ENCODE measurements at places on chromosomes 4 and X.

DNA sequence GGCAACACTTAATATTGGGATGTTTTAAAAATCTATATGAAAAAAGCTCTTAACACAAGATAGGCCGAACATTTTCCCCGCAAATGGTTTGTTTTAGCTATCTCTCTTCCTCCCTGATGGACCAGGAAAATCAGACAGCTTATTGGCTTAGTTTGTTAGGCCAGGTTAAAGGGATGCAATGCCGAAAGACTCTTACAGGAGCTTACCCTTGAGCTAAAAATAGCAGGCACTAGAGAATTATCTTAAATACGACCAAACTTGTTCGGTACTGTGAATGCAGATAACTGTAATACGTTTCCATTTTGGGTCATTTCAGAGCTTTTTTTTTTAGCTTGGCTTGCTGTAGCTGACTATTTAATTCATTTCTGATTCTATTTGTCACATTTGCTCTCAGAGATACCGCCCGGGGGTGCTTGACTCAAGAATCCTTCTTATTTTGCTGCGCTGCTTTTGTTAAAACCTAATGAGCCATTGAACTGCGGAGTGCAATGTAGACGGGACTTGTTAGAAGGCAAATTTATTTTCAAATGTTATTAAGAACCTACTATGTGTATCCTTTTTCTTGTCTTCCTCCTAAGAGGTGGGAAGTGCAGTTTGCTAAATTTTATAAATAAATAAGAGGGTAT is 23.3 kb downstream of the PPARGC1A start:
- no peak for ATAC-seq

DNA sequence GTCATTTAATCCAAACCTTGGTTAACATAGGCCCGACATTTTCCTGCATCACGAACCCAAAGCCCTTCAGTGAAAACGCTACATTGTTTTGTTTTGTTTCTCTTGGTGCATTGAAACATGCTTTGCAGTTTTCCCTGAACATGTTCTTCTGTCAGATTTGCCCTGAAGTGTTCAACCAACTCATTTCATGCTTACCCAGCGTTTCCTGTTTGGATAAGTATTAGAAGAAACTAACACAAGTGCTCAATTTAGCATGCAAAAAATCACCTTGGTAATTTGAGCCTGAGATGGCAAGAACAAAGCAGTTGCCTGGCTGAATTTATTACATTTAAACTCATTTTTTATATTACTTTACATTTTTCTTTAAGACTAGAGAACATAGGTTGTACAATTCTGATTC is 160.1 kb upstream of the VCX3A start:
- ATAC-seq, result no peak

- ATAC-seq, result no peak
These were observed 469.0 kb downstream of the TLL1 start for GRCh38 chr4:166341992-166342391.

DNA sequence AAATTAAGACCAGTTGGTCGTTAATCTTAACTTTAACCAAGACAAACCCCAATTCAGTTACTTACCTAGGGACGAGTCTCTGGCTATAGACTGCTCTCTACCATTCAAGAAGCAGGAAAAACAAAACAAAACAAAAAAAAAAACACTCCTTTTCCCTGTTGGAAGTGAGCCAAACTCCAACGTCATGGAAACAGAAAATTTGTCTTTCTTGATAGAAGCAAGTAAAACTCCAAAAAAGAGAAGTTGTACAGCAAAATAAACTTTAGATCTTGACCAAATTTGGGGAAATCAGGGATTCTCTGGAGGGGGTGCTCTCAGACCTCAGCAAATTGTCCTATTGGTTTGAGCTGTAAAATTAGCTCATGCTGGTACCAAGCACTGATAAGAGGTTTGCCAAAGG is 3.7 kb downstream of the CNGA1 start:
- ATAC-seq, result no peak

DNA sequence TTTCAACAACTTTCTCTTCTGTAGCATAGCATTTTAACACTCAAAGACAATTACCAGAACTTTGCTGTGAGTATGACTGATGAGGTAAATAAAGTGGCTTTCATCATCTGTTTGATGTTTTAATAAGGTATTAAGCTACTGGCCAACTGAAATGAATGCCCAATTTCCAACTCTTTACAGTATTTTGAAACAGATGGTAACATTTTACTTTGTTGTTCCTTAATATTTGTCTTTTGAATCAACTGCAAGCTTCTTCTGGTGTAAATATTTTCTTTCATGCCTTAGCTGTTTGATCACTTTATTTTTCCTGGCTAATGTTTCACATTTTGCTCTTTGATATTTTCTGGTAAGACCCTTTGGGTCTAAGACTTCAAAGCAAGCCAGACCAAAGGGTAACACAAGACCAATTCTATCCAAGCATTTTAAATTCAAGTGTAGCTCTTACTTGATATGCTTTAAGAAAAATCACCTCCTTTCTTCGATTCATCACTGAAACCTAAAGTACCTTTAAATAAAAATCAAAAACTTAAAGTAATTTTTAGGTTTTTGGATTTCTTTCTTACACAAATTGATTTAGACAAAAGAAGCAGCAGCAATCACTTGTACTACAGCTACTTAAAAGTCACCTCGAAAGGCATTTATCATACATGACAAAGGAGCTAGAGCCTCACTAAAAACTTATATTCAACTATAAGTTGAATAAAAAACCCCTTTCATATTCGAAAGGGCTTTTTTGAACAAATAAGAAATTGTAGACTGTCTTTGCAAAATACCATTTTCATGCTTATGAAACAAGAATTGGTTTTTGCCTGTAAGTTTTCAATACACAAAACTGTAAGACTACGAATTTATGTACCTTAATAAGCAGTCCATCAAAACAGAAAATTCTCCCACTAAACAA is 57.6 kb downstream of the TBCK start:
- ATAC-seq, result no peak

DNA sequence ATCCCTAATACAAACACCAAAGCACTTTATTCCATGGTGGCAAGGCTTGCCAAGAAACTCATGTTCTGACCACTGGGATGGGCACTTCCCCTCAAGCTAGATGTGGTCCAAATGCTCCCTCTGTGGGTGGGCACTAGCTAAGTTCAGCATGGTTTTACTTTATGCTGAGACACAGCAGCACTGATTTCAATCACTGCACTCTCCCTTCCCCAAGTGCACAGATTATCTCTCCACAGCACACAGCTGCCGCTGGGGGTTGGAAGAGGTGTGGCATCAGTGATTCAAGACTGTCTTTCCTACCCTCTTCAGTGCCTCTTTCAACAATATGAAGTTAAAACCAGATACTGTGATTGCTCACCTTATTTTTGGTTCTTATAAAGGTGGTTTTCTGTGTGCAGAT is 16.5 kb upstream of the GUCY2F start:
- ATAC-seq, result no peak

- peak; percentile 73 for ATAC-seq
These were observed 32.0 kb downstream of the STIM2 start for GRCh38 chr4:26892480-26893150.

DNA sequence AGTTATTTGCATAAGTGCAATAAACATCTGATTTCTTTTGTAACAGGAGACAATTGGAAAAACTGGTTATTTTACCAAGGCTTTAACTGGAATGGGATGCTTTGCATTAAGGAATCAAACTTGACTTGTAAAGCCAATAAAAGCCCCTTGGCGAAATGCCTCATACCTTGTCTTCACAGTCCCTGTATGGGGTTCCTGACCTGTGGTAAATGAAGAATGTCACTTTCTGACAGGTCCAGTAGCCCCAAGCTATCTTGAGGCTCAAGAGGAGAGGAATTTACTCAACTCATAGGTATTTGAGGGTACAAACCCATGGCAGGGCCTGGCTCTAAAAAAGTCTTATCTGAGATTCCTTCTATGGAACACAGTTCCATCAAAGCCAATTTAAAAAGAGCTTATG is 78.0 kb downstream of the ACOX3 start:
- no peak for ATAC-seq

- no peak for ATAC-seq
These were observed 104.1 kb downstream of the FSTL5 start for GRCh38 chr4:162059656-162060055.

DNA sequence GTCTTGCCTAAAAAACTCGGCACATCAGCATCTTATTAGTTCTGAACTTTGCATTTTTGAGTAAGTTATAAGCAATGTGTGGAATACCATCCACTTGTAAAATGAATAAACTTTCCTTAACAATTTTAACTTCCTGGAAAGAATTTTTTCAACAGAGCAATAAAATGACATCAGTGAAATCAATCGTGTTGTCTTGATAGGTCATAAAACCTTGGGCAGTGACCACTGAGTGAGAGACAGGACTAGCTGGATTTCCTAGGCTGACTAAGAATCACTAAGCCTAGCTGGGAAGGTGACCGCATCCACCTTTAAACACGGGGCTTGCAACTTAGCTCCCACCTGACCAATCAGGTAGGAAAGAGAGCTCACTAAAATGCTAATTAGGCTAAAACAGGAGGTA is 403.0 kb upstream of the CNKSR2 start:
- no peak for ATAC-seq

GRCh38 chr4:40114206-40114605 is 57.6 kb downstream of the N4BP2 start:
- no peak for ATAC-seq

GRCh38 chr4:158571736-158572135 is 50.1 kb downstream of the RXFP1 start:
- ATAC-seq, result no peak

DNA sequence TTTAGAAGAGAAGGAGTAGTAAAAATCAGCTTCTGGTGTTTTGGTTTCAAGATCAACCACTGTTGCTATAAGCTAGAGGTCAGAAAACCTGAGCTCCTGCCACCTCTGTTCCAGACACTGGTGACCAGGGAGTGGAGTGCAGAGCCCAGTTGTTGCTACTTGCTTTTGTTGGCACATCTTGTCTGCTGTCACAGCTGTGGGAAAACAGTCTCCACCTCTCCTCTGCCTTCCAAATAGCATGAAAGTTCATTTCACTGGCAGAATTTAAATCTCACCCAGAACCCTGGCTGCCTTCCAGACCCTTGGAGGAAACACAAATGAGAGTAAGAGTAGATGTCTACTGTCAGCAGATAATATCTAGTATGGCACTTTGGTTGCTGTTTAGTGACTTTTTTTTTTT is 297.5 kb upstream of the KLF3 start:
- no peak for ATAC-seq

DNA sequence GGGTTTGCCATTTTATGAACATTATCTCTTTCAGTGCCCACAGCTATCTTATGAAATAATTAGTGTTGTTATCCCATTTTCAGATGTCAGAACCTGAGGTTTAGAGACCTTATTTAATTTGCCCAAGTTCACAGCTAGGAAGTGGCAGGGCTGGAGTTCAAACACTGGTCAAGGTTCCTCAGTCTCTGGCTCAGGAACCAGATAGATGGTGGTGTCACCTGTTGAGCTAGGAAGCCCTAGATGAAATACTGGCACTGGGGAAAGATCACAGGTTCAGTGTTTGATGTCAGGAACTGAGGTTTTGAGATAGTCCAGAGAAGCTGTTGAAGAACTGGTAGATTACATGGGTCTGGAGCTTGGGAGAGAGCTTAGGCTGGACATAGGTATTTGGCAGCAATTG is 85.4 kb downstream of the REPS2 start:
- ATAC-seq, result no peak

GRCh38 chr4:150875367-150875766 is 139.7 kb downstream of the LRBA start:
- no peak for ATAC-seq

DNA sequence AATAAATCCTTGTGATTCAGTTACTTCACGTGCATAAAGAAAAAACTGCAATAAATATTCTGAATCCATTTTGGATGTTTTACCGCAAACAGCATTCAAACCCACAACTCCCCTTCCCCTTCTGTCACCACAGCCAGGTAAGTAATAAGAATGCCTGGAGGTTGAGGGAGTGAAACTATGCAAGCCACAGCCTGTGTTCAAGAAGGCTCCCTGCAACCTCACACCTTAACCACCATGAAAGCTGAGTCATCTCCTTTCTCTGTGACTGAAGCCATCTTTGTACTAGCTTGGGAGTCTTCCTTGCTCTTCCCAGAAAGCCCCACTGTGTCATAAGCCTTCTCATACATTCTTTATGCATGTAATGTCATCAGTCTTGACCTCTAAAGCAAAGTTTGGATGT is 297.0 kb upstream of the PUDP start:
- no peak for ATAC-seq

All from activated CD4-positive, CD25-positive, alpha-beta regulatory T cell treated with anti-CD3 and anti-CD28 coated beads, Interleukin-2, amount 50 U/mL, for 24 hours (primary cell).